NCI-H1436 (cell line): ENCODE measurements at places on chromosomes 12 and 14.

DNA sequence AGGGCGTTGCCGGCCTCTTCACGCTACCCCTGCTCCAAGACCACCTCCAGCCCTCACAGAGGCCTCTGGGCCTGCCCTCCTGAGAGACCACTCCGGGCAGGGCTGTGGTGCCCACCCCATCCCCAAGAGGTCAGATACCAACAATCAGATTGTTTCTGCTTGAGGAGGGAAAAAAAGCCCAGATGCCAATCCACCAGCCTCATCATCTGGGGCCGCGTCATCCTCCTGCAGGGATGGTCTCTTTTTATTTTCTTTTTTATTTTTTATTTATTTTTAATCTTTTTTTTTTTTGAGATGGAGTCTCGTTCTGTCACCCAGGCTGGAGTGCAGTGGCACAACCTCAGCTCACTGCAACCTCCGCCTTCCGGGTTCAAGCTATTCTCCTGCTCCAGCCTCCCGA is 93.4 kb downstream of the FBXL14 start:
- no peak for DNase-seq

- no peak for DNase-seq
Measured at GRCh38 chr14:63510538-63510937, 32.6 kb downstream of the PPP2R5E start.

- DNase-seq: no peak
Measured at GRCh38 chr14:61927060-61927459, 164.8 kb downstream of the SNAPC1 start.

DNA sequence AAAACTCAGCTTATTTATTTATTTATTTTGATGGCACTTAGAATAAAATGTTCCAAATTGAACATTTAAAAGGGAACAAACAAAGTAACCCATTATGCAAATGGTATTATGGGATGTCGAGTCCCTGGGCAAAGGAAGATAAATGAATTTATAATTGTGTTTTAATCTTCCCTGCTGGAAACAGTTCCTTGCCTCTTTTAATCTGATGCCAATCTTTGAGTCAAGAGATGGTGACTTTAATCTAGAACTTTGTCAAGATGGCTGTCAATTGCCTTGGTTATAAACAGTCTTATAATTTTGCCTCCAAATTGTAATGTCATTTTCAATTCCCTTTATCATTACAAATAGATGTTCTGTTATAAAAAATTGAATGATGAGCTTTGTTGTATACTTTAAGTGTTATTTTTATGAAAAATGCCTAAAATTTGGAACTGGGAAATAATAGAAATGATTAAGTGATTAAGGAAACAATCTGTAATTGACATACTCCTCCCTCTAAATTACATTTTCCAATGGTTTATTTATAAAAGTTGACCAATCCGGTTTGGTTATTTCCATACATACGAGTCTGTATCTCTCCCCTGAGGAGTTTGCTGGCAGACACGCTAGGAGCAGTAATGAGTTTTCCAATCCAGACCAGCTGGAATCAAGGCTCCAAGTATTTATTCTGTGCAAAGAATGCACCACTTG is 134.9 kb upstream of the FRMD6 start:
- no peak for DNase-seq

DNA sequence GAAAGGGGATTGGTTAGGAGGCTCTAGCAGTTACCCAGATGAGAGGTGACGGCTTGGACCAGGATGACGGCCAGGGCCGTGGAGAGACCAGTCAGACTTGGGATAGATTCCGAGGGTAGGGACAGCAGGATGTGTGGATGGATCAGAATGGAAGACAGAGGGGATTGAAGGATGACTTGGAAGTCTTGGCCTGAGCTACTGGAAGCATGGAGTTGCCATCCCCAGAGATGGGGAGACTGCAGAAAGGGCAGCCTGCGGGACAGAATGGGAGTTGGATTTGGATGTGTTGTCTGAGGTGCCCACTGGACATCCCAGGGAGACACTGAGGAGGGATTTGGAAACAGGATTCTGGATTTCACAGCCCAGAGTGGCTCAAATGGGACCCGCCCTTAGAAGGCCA is 102.3 kb downstream of the CALM1 start:
- DNase-seq: no peak

GRCh38 chr14:64684091-64684490 is 20.1 kb upstream of the PLEKHG3 start:
- DNase-seq: no peak

GRCh38 chr12:126353604-126354003 is 1288.4 kb downstream of the AACS start:
- no peak for DNase-seq

- no peak for DNase-seq
Measured at GRCh38 chr14:66444271-66444927, 41.8 kb upstream of the CCDC196 start.

GRCh38 chr12:19957308-19958125 is 410.8 kb upstream of the PDE3A start:
- DNase-seq: no peak

DNA sequence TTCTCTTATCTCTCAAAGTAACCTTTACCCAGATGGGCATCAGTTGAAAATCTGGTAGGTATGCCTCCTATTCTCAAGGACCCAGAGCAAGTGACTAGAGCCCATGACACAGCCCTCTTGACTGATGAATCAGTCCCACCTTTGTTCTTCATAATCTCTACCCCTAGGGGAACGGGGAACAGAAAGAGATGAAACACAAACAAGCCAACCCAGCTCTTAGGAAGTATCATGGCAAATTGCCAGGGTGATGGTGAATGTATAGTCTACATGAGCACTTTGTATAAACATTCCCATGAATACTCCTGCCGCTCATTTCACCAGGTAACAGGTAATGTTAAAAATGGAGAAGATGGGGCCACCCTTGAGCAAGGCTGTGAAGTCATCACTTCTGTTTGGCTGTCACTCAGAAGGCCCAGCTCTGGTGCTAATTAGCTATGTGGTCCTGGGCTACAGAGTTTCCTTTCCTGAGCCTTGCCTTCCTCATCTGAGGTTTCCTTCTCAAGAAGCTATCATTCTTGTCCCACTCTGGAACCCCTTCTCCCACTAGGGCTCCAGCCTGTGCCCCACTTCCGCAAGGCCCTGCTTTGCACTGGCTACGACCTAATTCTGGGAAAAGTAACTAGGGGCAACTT is 161.7 kb downstream of the ANO2 start:
- no peak for DNase-seq

GRCh38 chr14:91911474-91912032 is 35.9 kb downstream of the FBLN5 start:
- DNase-seq: no peak

GRCh38 chr14:37142835-37143401 is 29.5 kb downstream of the SLC25A21 start:
- no peak for DNase-seq

- DNase-seq: no peak
Measured at GRCh38 chr14:30389134-30389876, 169.7 kb upstream of the G2E3 start.

DNA sequence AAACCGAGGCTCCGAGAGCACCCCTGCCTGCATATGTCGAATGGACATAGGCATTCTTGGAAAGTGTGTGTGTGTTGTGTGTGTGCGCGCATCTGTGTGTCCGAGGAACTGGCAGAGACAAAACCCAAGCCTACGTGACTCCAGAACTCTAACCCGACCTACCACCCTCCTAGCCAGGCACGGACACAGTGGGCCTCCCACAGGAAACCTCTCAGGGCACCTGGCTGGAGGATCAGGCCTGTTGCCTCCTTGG is 556 bp upstream of the PGF start:
- DNase-seq: no peak

DNA sequence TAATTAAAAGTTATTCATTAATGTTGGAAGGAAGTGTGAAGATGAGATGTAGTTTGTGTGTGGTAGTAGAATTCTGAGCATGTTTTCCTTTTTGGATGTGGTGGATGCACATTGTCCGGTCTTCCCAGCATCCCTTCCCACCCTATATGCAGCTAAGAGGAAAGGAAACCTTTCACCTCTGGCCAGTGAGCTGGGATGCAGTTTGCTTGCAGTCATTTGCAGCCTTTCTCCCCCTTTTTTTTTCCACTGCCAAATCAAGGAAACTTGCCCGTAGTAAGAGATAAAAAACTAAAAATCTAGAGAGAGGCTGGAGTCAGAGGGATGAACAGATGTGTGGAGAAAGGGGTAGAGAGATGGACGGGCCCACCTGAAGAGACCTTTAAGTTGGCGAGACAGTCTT is 72.5 kb upstream of the SLC38A2 start:
- DNase-seq: no peak

DNA sequence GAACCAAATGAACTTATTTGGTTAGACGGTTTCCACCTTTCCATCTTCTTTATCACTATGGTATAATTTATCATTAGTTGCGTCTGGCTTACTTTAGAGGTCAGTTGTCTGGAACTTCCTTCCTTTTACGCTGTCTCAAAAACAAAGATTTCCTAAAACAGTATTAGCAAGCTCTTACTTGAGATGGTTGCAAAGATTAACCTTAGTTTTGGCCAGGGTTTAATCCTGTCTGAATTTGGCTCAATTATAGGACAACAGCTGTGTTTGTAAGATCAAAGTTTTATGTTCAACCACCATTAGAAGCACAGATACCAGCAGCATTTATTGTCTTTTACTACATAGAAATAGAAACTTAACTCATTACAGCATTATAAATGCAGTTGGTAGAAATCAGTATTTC is 7.9 kb upstream of the WASHC3 start:
- DNase-seq: no peak

DNA sequence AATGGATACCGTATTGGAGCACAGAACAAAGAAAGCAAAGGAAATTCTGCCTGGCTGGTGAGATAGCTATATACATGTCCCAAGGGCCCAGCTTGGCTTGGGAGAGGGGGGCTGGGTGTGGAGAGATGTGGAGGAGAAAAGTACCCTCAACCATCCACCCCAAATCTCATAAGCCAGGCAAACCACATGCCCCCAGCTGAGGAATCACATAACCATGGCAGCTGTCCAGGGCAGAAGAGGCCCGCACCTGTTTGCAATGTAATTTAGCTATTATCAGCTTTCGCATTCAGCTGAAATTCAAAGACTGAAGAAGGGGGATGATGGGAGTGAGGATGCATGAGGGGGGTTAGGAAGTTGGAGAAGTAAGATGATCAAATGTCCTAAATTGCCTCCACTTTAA is 196.1 kb downstream of the TBX5 start:
- DNase-seq: peak; percentile 33

DNA sequence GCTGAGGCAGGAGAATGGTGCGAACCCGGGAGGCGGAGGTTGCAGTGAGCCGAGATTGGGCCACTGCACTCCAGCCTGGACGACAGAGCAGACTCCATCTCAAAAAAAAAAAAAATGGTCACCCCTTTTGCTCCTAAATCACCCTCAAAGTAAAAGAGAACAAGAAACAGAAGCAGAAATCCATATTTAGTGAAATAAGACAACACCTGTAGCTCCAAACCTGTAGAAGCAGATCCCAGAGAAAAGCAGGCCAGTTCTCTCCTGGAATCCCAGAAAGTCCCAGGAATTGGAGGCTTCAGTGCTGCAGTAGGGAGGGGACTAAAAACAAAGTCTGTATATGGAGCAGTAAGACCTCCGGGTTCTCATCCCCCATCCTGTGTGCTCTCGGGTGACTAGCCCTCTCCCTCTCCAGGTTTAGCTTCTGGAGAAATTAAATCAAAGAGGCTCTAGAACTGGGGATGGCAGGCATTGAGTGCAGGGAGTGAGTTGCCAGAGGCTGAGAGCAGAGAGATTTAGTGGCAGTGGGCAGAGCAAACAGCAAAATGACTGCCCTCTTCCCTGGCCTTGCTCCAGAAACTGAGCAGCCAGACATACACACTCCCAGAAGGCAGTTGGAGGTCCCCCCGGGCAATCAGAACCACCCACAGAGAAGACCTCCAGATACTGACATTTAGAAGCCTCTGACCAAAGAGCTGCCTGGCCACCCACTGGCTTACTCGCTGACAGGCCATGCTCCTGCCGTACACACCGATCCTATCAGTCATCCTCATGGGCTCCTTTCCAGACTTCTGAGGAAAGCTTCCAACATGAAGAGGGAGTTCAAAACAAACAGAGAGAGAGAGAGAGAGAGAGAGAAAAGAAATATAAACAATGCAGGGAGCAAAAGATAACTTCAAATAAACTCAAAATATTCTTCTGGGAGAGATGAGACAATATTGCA is 6.3 kb upstream of the MLXIP start:
- no peak for DNase-seq

DNA sequence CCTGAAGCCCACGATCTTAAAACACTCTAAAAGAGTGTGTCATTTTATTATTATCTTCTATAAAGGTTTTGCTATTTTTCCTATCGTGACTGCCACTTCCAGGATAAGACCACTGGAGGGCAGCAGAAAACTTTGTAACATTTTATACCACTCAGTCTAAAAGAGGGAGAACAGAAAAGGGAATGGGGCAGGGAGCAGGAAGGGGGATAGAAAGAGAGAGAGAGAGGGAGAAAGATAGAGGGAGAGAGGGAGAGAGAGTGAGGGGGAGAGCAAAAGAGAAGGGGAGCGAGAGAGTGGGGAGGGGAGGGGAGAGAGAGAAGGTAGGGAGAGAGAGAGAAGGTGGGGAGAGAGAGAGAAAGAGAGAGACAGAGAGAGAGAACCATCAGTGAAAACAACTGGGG is 2.0 kb upstream of the ART4 start:
- DNase-seq: peak; percentile 45
